ENCODE measurements at places on chromosomes 16 and 17. TPM values are rescaled to one million over a fixed set of nuclear protein-coding genes. Genes with fewer than 3 reads are reported as not detected.

DNA sequence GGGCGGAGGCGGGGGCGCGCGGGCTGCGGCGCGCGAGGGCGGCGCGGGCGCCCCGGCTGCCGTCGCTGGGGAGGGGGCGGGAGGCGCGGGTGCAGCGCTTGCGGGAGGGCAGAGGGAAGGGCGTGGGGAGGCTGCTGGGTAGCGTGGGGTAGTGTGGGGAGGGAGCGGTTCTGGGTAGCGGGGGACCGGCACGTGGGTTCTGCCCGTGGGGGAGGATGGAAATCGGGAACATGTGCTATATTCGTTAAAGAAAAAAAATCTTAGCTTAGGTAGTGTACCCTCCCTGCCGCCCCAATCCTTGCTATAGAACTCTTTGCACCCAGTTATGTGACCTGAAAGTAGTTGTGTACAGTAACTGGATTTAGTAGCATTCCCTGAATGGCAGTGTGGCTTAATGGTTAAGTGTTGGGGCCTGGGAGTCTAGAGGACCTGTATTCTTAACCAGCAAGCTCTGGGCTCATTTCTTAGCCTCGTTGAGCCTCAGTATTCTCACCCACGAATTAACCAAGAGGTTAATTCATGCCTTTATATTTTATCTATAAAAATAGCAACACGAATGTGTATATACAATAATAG, 646 bp downstream of the RABEP1 start:
- peak; percentile 52 for ATAC-seq

GRCh38 chr16:70257391-70257790, 5.7 kb upstream of the EXOSC6 start:
- no peak for ATAC-seq

GRCh38 chr16:51607201-51607651, 456.2 kb upstream of the SALL1 start:
- no peak for ATAC-seq

GRCh38 chr17:41775394-41776226, 10.9 kb downstream of the JUP start:
- no peak for ATAC-seq

GRCh38 chr16:67257486-67258160, 8.8 kb downstream of the SLC9A5 start:
- ATAC-seq: no peak

GRCh38 chr16:12063004-12063395, 86.5 kb downstream of the SNX29 start:
- ATAC-seq: no peak

GRCh38 chr17:5705081-5705875, 121.0 kb upstream of the NLRP1 start:
- no peak for ATAC-seq

DNA sequence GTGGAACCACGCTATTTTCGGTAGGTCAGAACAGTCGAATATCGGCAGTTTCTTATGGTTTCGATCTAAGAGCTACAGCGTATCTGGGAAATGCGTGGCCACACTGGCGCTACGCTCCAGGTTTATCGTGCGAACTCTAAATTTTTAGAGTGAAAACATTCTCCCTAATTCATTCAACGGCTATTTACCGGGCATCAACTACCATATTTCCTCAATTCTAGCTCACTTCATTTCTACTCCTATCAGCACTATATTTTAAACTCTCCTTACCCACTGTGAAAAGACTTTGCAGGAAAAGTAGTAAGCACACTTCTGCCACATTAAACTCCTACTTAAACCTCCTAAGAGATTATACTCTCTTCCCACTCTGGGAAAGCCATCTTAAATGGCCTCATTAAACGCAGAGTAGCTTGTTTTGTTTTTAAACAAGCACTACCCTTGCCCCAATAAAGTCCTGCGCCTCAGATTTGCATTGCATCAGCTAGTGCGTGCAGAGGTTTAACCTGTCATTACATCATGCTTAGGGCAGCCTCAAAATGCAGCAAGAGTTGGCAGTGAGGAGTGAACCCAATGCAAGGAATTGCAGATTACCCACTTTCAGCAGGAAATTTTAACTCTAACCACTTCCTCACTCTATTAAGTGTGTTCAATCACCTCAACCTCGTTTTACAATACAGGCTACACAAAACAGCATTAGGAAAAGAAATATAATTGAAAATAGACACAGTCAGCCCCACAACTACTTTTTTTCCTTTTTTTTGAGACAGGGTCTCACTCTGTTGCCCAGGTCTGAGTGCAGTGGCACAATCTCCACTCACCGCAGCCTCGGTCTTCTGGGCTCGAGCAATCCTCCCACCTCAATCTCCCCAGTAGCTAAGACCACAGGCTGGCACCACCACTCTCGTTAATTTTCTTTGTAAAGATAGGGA, 18.8 kb downstream of the SIAH1 start:
- peak; percentile 63 for ATAC-seq

DNA sequence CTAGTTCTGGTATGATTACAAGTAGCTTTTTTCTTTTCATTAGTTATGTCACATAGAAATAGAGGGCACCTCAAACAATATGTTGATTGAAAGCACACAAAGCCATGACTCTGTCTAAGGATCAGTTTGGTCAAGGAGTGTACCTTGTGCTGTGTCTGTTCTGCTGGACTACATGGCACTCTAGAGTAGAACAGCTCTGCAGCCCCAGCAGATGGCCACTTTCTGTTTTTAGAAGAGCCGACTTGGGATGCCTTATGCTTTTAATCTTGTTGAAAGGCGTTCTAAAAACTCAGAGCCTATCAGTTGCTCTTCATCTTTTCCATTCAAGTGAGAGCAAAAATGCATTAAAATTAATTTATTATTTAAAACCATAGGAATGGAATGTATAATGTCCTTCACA, 49.3 kb upstream of the CA10 start:
- ATAC-seq: no peak

GRCh38 chr16:88816736-88817535, 5.2 kb upstream of the APRT start:
- no peak for ATAC-seq

GRCh38 chr17:39735882-39736281, 1.9 kb upstream of the GRB7 start:
- no peak for ATAC-seq

DNA sequence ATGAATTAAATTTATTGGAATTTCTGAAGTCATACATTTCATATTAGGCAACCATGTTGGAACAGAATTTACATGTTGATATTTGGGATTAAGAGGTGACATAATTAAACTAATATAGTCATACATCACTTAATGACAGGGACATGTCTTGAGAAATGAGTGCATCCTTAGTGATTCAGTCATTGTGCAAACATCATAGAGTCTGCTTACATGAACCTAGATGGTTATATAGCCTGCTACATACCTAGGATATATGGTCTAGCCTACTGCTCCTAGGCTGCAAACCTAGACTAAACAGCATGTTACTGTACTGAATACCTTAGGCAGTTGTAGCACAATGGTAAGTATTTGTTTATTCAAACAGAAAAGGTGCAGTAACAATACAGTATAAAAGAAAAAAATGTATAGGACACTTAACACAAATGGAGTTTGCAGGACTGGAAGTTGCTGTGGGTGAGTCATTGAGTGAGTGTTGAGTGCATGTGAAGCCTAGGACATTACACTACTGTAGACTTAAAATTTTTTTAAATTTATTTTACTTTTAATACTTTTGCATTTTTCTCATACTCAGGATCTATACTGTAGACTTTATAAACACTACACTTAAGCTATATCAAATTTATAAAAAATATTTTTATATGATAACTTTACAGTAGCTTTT, 85.6 kb downstream of the OMG start:
- ATAC-seq: no peak

- no peak for ATAC-seq
These were observed 6.3 kb downstream of the BANP start for GRCh38 chr16:87957296-87958094.

DNA sequence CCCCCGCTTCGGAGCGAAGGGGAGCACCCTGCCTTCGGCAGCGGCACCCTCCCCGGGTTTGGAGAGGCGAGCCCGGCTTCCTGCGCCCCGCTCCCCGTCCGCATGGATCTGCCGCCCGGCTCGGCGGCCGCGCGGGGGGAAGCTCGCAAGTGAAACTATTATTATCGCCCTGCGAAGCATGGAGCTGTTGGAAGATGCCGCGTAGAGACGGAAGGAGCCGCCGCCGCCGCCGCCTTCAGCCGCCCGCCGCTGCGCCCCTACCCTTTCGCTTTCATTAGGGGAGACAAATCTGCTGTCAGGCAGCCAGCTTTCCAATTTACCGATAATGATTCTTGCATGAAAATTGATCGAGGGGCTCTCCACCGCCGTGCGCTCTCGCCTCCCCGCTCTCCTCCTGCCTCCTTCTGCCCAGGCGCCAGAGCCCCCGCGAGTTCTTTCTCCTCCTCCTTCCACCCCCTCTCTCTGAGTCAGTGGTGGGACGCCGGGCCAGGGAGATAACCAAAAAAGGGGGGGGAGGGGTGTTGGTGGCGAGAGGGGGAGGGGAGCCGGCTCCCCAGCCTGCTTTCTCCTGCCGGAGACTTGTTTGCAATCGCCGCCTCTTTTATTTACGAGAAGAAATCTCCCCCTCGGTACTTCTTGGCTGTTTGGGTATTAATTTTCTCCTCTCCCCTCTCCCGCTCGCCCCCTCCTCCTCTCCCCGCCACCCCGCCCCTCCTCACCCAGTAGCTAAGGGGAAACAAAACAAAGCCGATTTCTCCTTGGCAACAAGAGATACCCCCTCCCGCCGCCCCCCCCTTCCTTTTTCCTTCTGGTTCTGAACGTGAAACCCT, 58.0 kb upstream of the GSE1 start:
- peak; percentile 27 for ATAC-seq

DNA sequence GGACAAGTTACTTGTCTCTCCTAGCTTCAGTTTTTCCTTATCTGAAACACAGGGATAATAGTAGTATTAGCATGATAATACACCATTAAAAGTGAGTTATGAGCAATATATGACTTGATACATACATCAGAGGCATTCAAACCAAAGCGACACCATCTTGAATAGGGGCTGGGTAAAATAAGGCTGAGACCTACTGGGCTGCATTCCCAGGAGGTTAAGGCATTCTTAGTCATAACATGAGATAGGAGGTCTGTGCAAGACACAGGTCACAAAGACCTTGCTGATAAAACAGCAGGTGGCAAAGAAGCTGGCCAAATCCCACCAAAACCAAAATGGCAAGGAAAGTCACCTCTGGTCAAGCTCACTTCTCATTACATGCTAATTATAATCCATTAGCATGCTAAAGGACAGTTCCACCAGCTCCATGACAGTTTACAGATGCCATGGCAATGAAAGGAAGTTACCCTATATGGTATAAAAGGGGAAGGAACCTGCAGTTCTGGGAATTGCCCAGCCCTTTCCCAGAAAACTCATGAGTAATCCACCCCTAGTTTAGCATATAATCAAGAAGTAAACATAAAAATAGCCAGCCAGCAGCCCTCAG, 37.2 kb upstream of the HS3ST3A1 start:
- no peak for ATAC-seq

DNA sequence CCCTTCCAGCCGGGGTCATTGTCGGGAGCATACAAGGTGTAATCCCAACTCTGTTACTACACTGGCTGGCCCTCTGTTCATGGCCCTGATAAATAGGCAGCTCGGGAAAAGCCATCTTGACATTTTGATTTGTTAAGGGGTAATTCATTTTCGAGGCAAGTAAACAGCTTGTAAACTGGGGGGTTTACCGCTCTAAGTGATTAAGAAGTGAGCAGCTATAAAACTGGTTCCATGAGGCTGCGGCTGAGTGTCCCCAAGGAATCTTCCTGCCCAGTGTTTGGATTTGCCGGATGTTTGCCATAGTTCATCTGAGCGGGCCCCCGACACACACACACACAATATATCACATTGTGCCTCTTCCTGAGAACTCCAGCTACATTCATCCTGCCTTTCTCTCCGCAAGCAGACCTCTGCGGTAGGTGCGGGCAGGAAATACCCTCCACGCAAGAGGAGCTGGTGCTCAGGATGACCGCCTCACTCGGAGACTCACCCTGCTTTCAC, 92.2 kb downstream of the SOCS1 start:
- ATAC-seq: no peak

- ATAC-seq: no peak
These were observed 21.9 kb downstream of the OMG start for GRCh38 chr17:31275116-31275515.

DNA sequence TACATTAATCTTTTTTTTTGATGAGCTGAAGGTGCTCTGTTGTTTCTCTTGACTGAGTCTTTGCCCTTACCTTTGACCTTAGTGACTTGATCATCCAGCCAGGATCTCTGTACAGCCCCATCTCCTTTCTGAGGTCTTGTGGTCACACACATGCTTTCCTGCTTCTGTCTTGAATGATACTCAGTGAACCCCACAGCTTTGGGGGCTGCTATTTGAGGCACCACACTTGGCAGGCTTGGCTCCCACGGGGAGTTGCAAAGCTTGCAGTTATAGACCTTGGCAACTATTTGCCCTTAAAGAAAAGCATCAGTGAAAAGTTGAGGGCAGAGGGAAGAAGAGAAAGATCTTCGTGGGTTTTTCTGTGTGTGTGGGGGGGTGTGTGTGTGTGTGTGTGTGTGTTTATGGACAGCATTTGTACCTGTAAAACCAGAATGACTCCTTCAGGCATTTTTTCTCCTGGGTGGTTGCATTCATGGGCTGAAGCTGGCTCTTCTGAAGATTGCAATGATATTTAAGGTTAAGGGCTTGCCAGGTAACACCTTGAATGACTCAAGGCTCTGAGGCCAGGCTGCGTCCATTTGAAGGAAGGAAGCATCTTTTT, 101.6 kb downstream of the MSI2 start:
- ATAC-seq: no peak

DNA sequence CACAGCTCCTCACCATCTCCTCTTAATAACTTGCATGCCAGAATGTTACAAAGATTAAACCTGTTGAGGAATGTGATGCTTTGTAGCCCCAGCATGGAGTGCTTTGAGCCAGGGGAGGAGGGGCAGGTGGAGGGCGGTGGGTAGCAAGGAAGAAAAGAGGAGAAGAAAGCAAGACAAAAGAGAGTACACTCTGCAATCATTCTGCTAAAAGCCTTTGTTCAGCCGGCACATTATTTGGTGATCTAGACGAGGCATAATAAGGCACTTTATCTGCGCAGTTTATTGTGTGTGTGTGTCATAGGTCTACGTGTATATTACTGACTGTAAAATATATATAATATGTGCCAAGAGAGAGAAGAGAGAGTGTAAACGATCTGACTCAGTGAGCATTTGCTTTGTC, 139.1 kb downstream of the SOX9 start:
- no peak for ATAC-seq

DNA sequence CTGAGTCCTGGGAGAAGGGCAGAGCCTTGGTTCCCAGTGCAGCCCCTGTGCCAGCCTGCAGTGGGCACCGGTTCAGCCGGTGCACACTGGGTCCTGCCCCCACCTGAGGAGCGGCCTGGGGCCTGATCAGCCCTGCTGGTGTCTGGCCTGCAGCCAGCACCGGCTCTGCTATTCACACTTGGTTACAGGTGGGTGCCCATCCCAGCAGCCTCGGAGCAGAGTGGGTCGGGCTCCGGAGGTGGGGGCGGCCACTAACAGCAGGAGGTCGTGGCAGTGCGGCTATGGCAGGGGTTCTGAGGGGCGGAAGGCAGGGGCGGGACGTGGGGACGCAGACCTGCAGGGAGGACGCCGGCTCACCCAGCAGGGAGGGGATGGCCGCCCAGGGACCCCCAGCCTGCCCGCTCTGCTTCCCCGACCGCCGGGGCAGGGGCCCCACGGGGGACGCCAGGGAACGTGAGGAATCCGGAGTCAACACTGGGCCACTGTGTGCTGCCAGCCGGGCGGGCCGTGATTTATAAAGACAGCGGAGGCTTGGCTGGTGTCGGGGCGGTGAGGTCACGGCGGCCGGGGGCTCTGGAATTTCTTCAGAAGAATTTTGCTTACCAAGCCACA, 20.3 kb downstream of the METRNL start:
- peak; percentile 27 for ATAC-seq

GRCh38 chr16:88651276-88651988, 579 bp upstream of the CYBA start:
- ATAC-seq: peak; percentile 56

MMP28 gene
- total RNA-seq: 78.4 TPM

HBM gene
- 3.0 TPM for total RNA-seq

MT1F gene
- 1.7 TPM for total RNA-seq

CDC6 gene
- total RNA-seq: 1.2 TPM

VTN gene
- 0.27 TPM for total RNA-seq

Data from gastroesophageal sphincter (tissue), 4 donors.